ENCODE measurements at places on chromosomes 12 and 14.

GRCh38 chr14:49139593-49139992 lies 446.6 kb downstream of the RPS29 start:
- H3K27me3 ChIP-seq = no peaks in the 10 kb centered on the region
- no peak overlapping the region for H3K4me3 ChIP-seq
- H3K27ac ChIP-seq = no peak overlapping the region

DNA sequence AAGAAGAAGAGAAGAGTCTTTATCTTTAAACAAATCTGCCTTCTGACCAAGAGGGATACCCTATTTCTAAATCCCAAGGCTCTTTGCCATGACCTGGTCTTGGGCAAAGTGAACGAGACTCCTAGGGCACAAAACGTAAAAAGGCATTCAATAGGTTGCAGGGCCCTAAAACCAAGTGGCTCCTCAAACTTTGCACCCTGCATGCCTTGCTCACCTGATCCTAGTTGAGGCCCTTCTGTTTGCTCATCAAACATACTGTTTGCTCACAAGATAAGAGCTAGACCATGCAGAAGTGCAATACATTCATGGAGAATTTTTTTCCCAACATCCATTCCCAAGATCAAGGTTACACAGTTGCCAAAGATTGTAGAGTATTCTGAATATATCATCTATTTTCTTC lies 7.9 kb upstream of the PRH1 start:
- DNase-seq = no peak
- no peaks in the 10 kb centered on the region for H3K27me3 ChIP-seq
- H3K4me3 ChIP-seq = no peak overlapping the region
- H3K27ac ChIP-seq = no peak overlapping the region
- no peaks in the 10 kb centered on the region for H3K36me3 ChIP-seq

- H3K36me3 ChIP-seq = no peaks in the 10 kb centered on the region
- no peaks in the 10 kb centered on the region for H3K27me3 ChIP-seq
- DNase-seq = no peak
Measured at GRCh38 chr12:39427360-39427808, 15.5 kb downstream of the KIF21A start.

DNA sequence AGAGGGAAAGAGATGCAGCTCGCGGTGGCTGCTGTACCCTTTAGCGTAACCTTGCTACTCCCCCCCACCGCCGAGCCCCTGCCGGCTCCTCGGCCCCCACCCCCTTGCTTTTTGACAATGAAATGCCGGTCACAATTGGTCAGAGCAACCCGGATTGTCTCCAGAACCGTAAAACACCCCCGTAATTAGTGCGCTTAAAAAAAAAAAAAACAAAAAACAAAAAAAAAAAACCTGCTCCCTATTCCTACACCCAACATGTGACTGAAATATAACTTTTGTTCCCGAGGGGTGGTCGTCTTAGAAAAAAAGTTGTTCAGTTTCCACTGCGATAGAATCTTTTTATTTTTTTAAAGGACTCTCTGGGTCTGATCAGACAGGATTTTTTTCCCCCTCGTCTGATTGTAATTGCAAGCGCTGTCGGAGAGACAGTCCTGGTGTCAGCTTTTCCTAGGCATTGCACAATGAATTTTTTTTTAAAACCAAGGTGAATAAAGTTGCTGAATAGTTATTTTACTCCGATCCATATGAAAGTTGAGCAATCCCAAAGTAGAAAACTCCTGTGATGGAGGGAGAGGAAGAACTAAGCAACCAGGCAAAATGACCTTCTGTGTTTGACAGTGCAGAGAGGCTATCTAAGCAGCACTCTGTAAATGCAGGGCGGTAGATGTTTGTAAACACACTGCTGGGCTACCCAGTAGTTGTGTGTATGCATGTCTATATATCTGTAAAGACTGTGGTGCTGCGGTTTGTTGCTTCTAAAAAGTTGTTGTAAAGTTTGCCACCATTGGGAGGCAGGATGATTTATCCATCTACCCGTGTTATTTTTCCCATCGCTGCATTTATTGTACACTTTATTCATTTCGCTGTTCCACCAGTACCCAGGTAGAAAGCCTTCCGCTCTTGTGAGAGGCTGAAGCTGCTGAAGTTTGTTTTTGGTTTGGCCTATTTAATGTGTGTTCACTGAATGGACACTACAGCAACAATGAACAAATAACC lies 1.1 kb downstream of the ETV6 start:
- H3K27ac ChIP-seq = peak overlapping the region; percentile 97
- no peak for DNase-seq
- H3K4me3 ChIP-seq = peak overlapping the region; percentile 90

DNA sequence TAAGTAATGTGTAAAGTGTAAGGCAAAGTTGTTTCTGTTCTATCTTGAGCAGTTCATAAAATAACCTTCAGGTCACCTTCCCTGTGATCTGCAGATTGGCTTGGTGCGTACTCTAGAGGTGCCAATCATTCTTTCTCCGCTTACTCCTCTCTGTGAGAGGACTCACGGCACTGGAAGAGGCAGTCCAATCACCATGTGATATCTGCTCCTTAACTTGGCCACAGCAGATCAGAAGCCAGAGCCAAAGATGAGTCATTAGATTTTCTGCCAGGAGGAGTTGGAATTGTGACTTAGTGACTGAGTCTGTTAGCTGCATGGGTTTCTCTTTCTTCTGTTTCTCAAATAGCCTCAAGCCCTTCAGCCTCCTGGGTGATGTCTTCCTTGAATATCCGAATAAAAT lies 165.5 kb downstream of the SLC41A2 start:
- H3K4me3 ChIP-seq = no peak overlapping the region
- H3K36me3 ChIP-seq = no peaks in the 10 kb centered on the region
- H3K27me3 ChIP-seq = no peaks in the 10 kb centered on the region
- peak; percentile 44 for DNase-seq

DNA sequence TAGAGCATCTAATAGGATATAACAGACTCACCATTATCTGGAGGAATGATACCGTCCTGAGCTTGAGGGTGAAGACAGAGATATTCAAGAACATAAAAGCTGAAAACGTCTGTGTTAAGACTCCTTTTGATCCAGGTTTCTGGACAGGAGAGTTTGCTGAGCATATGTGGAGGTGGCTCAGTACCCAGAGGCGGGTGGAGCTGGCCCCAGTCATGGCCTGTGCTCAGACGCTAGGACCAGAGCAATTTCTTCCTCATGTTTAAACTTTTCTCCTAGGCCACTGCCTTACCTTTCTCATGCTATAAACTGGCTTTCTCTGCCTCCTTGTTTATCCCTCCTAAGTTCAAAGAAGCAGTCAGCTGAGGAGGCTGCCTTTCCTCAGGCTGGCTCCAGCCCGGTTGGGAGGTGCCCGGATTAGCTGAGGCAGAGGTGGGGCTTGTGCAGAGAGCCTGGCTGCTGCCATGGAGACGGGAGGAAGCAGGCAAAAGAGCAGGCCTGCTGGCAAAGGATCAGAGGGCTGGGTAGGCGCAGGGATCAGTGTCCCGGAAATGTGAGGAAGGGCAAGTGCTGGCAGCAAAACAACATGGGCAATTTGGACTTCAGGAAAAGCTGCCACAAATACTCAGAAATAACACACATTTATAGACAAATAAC lies 13.7 kb downstream of the COA8 start:
- no peak overlapping the region for H3K4me3 ChIP-seq
- no peaks in the 10 kb centered on the region for H3K4me1 ChIP-seq
- H3K27ac ChIP-seq = peak overlapping the region; percentile 90

- no peak for DNase-seq
- no peaks in the 10 kb centered on the region for H3K27me3 ChIP-seq
- H3K4me1 ChIP-seq = no peaks in the 10 kb centered on the region
Measured at GRCh38 chr14:88417594-88417993, 32.1 kb downstream of the SPATA7 start.

DNA sequence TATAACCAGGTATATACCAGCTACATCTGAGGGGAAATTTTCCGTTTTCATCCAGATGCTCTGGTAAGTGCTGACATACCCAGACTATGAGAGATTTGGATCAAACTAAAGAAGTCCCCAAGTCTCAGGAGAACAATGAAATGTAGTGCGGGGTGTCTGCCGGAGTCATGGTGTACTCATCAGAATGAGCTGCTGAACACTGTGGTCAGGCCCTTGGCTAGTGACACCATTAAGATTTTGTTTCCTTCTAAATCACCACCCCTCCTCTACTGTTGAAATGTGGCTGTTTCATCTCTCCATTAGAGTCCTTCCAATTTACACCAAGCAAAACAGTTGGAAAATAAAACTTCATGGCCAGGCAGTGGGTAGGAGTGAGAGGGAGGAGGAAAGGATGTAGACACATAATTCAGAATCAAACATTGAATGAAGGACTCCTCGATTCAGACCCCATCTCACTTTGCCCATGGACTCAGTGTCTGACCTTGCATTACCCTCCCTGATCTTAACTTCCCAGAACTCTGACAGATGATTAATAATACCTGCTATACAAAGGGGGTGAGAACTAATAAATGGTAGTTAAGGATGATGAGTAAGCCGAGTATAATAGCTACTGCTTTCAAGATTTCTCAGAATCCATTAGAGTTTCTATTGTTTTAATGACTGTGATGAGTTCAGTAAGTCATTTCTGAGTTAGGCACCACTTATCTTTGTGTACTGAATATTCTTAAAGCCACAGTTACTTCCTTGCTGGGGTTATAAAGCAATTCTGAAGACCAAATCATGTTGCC lies 127.4 kb downstream of the CRADD start:
- H3K27ac ChIP-seq = peak overlapping the region; percentile 86
- H3K4me1 ChIP-seq = peaks cover 4% of the 10 kb centered on the region
- DNase-seq = no peak
- H3K4me3 ChIP-seq = no peak overlapping the region
- H3K36me3 ChIP-seq = no peaks in the 10 kb centered on the region

DNA sequence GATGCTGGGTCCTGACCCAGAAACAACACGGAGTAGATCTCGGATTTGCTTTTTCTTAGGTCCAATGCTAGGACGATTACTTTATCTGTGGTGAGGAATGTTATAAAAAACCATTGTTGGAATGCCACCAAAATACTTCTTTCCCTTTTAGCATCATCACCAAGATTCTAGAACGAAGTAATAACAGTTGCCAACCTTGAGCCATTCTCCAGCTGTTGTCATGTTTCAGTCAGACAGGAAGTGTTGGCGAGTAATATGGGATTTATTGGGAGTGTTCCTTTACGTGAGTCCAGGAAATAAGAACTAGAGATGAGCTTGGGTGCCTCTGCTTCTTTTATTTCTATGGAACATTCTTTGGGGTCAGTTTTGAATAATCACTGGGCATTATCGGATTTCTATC lies 892.9 kb downstream of the DIO2 start:
- no peak overlapping the region for H3K27ac ChIP-seq
- H3K36me3 ChIP-seq = no peaks in the 10 kb centered on the region
- H3K4me3 ChIP-seq = no peak overlapping the region
- no peaks in the 10 kb centered on the region for H3K4me1 ChIP-seq
- DNase-seq = no peak
- H3K27me3 ChIP-seq = no peaks in the 10 kb centered on the region

GRCh38 chr12:71555191-71555590 lies 108.5 kb downstream of the ZFC3H1 start:
- H3K4me1 ChIP-seq = no peaks in the 10 kb centered on the region
- DNase-seq = no peak
- H3K27me3 ChIP-seq = no peaks in the 10 kb centered on the region
- H3K36me3 ChIP-seq = no peaks in the 10 kb centered on the region
- no peak overlapping the region for H3K27ac ChIP-seq
- H3K4me3 ChIP-seq = no peak overlapping the region

DNA sequence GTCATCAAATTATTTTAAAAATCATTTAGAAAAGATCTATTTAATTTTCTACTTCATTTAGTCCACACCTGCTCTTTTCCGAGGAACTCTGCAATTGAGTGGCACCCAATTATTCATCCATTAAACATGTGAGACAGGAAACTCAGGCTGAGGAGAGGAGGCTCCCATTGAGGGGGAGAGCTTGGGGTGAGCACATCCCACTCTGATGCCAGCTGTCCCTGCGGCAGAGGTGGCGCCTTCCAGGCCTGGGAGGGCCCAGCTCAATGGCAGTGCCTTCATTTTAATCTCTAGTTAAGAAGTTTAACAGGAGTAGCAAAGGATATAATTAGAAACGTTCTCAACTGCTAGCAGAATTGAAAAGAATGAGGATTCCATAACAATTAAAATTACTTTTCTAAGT lies 92.0 kb downstream of the ITPR2 start:
- H3K27ac ChIP-seq = no peak overlapping the region
- H3K27me3 ChIP-seq = no peaks in the 10 kb centered on the region
- H3K4me3 ChIP-seq = no peak overlapping the region
- H3K4me1 ChIP-seq = peaks cover 5% of the 10 kb centered on the region
- no peak for DNase-seq

- H3K36me3 ChIP-seq = no peaks in the 10 kb centered on the region
- no peak overlapping the region for H3K27ac ChIP-seq
- no peak overlapping the region for H3K4me3 ChIP-seq
Measured at GRCh38 chr12:30927222-30927611, 669 bp downstream of the TSPAN11 start.

- H3K36me3 ChIP-seq = no peaks in the 10 kb centered on the region
- no peak for DNase-seq
- no peak overlapping the region for H3K27ac ChIP-seq
- H3K4me3 ChIP-seq = no peak overlapping the region
- H3K4me1 ChIP-seq = no peaks in the 10 kb centered on the region
- no peaks in the 10 kb centered on the region for H3K27me3 ChIP-seq
Measured at GRCh38 chr14:90641615-90642243, 174.5 kb downstream of the TTC7B start.

- no peak for DNase-seq
- no peaks in the 10 kb centered on the region for H3K36me3 ChIP-seq
- no peaks in the 10 kb centered on the region for H3K4me1 ChIP-seq
Measured at GRCh38 chr12:102249079-102249841, 51.6 kb upstream of the PMCH start.

- H3K27ac ChIP-seq = no peak overlapping the region
- H3K4me1 ChIP-seq = no peaks in the 10 kb centered on the region
- H3K4me3 ChIP-seq = peak overlapping the region; percentile 16
Measured at GRCh38 chr12:53601296-53601847, 24.8 kb downstream of the ATF7 start.

- no peaks in the 10 kb centered on the region for H3K36me3 ChIP-seq
- H3K27me3 ChIP-seq = no peaks in the 10 kb centered on the region
- no peak overlapping the region for H3K27ac ChIP-seq
- H3K4me1 ChIP-seq = no peaks in the 10 kb centered on the region
Measured at GRCh38 chr12:94202245-94203180, 54.1 kb downstream of the PLXNC1 start.

- no peak overlapping the region for H3K4me3 ChIP-seq
- DNase-seq = no peak
- H3K36me3 ChIP-seq = no peaks in the 10 kb centered on the region
Measured at GRCh38 chr14:21997300-21997699, 323.7 kb upstream of the OR4E1 start.

GRCh38 chr14:96398432-96398831 lies 6.5 kb downstream of the AK7 start:
- no peak overlapping the region for H3K4me3 ChIP-seq
- H3K36me3 ChIP-seq = no peaks in the 10 kb centered on the region
- no peak for DNase-seq
- no peaks in the 10 kb centered on the region for H3K27me3 ChIP-seq
- no peaks in the 10 kb centered on the region for H3K4me1 ChIP-seq

GRCh38 chr12:69834576-69834975 lies 9.5 kb downstream of the MYRFL start:
- no peaks in the 10 kb centered on the region for H3K36me3 ChIP-seq
- H3K27ac ChIP-seq = no peak overlapping the region
- no peaks in the 10 kb centered on the region for H3K4me1 ChIP-seq
- H3K27me3 ChIP-seq = no peaks in the 10 kb centered on the region
- H3K4me3 ChIP-seq = no peak overlapping the region
- DNase-seq = no peak

- peaks cover 3% of the 10 kb centered on the region for H3K4me1 ChIP-seq
- H3K27ac ChIP-seq = no peak overlapping the region
- no peak overlapping the region for H3K4me3 ChIP-seq
Measured at GRCh38 chr12:27009881-27010301, 4.3 kb downstream of the TM7SF3 start.

GRCh38 chr14:104081261-104081835 lies 4.2 kb upstream of the ASPG start:
- H3K4me1 ChIP-seq = no peaks in the 10 kb centered on the region
- no peaks in the 10 kb centered on the region for H3K36me3 ChIP-seq
- DNase-seq = no peak
- H3K4me3 ChIP-seq = no peak overlapping the region
- no peak overlapping the region for H3K27ac ChIP-seq
